ENCODE measurements at places on chromosomes 12 and 14. TPM values are rescaled to one million over a fixed set of nuclear protein-coding genes. Genes with fewer than 3 reads are reported as not detected.

MYF6 gene
- total RNA-seq = 480 TPM

FGD4 gene
- total RNA-seq = 20.8 TPM

GLIPR1L2 gene
- 1.5 TPM for total RNA-seq

ADAM21 gene
- 0.26 TPM for total RNA-seq

GLIPR1 gene
- total RNA-seq = 5.1 TPM

TPPP2 gene
- total RNA-seq = 3.2 TPM

PAX9 gene
- total RNA-seq = 0.28 TPM

P2RX2 gene
- not detected for total RNA-seq

OVCH1 gene
- 0.13 TPM for total RNA-seq

TROAP gene
- 0.39 TPM for total RNA-seq

TBC1D30 gene
- 0.49 TPM for total RNA-seq

ESRRB gene
- 2.5 TPM for total RNA-seq

FGF23 gene
- not detected for total RNA-seq

TSHR gene
- not detected for total RNA-seq

CHPT1 gene
- total RNA-seq = 20.7 TPM

GPR162 gene
- total RNA-seq = 2.8 TPM

PTPN6 gene
- 3.6 TPM for total RNA-seq

ACVRL1 gene
- 25.4 TPM for total RNA-seq

TMCC3 gene
- total RNA-seq = 21.2 TPM

ZNF26 gene
- 3.9 TPM for total RNA-seq

CHGA gene
- total RNA-seq = not detected

LRFN5 gene
- 0.36 TPM for total RNA-seq

NGB gene
- not detected for total RNA-seq
